Activated CD8-positive, alpha-beta memory T cell treated with anti-CD3 and anti-CD28 coated beads for 48 hours (primary cell): ENCODE measurements at places on chromosomes 3 and 15.

DNA sequence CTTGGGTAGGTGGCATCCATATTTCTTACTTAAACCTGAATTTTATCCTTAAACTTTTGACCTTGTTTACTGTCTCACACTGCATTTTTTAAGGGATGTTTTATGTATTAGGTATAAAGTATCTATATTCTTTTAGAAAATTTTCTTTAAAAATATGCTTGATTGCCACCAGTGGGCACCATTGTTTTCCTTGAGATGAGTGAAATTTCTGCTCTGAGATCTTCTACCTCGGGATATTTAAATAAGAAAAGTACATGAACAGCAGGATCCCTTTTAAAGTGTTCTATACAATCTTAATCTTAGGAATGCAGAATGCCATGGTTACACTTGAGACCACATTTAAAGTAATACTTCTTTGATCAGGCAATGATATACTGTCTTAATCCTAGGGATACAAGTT is 108.7 kb downstream of the SLMAP start:
- no peak for DNase-seq

- DNase-seq: no peak
Observed at GRCh38 chr3:120449701-120450599, 842 bp downstream of the FSTL1 start.

- DNase-seq: no peak
Observed at GRCh38 chr15:92869263-92869940, 30.7 kb upstream of the CHD2 start.

GRCh38 chr3:195853996-195854395 is 42.3 kb upstream of the MUC4 start:
- no peak for DNase-seq

GRCh38 chr3:38689774-38690173 is 40.3 kb upstream of the SCN5A start:
- DNase-seq: no peak

GRCh38 chr3:184874709-184875644 is 63.0 kb downstream of the VPS8 start:
- no peak for DNase-seq

DNA sequence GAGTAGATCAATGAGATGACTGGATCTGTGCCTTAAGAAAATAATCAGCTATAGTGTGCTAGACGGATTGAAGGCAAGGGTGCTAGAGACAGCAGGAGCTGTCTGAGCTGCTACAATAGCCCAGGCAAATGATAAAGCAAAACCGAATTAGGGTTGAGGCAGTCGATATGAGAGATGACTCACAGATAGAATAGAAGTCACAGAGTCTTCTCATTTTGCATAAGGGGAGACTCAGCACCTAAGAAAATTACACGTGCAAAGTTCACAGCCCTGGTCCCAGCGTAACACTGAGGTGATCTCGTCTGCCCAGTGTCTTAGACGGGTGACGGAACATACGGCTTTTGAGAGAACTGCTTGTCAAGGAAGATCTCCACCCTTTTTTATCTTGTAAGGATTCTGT is 11.6 kb downstream of the LPP start:
- no peak for DNase-seq

DNA sequence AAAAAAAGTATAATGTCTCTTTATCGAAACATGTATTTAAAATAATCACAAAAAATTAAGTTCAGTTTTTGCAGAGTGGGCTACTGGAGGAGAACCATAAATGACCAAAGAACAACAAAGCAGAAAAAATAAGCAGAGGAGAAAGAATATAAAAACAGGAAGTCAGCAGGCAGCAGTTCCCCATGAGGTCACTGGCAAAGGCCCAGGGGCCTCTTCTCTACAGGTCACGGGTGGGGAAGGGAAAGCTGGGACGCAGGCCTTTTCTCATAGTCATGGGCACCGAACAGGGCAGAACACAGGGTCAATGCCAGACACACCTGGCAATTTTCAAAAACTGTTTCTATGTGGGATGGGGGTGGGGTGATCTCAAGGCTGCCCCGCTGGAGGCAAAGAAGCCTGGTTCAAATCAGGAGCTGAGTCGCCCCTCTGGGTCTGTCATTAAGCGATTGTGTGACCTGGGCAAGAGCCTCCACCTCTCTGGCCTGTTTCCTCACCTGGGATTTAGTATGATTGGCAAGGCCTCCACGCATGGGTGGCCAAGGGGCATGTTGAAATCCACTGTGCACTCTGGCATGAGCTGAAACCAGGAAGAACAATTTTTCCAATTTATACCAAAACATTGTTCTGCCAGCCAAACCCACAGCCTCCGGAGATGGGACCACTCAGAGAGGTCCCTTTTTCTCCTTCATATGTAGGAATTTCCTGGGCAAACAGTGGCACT is 43.8 kb upstream of the UACA start:
- no peak for DNase-seq

- no peak for DNase-seq
Observed at GRCh38 chr15:54840621-54841398, 355.9 kb downstream of the RSL24D1 start.

DNA sequence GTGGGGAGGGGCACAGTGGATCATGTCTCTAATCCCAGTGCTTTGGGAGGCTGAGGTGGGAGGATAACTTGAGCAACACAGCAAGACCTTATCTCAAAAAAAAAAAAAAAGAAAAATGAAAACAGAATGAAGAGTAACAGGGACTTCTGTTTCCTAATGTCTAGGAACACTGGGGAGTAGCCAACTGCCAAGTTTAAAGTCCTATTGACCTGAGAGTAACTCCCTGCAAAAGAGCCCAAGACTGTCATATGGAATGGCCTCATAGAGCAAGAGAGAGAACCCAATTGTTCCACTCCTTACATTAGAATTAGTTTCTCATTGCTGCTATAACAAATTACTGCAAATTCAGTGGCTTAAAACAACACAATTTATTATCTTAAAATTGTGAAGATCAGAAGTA is 881.4 kb upstream of the ROBO1 start:
- DNase-seq: no peak

- DNase-seq: no peak
Observed at GRCh38 chr15:93067649-93068085, 21.3 kb downstream of the RGMA start.
